ENCODE measurements at places on chromosomes 11 and 22. TPM values are rescaled to one million over a fixed set of nuclear protein-coding genes. Genes with fewer than 3 reads are reported as not detected.

HOATZ gene
- not detected for total RNA-seq

GRCh38 chr11:43359422-43359818, 700 bp downstream of the TTC17 start:
- no peak for DNase-seq
- peak overlapping the region; percentile 98 for H3K27ac ChIP-seq
- no peaks in the 10 kb centered on the region for H3K36me3 ChIP-seq
- H3K4me3 ChIP-seq = peak overlapping the region; percentile 98

- H3K27me3 ChIP-seq = peaks cover 37% of the 10 kb centered on the region
- H3K27ac ChIP-seq = no peak overlapping the region
- no peaks in the 10 kb centered on the region for H3K36me3 ChIP-seq
Measured at GRCh38 chr11:76723548-76723947, 53.0 kb upstream of the LRRC32 start.

DNA sequence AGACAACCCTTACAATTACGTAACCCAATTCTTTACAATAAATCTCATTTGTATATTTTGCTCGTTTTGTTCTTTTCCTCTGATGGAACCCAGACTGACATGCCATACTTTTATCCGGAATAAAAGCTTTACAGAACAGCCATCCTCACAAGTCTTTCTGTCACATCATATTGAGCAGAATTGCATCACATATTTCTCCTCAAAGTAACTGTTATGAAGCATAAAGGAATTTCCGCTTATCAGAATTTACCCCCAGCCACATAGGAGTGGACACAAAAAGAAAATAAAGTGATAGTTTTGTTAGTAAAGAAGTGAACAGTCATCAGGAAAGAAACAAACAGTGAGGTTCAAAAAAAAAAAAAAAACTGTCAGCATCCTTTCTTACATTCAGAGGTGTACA, 539.5 kb upstream of the LUZP2 start:
- H3K27ac ChIP-seq = no peak overlapping the region
- H3K4me1 ChIP-seq = peaks cover 4% of the 10 kb centered on the region
- H3K27me3 ChIP-seq = no peaks in the 10 kb centered on the region

DNA sequence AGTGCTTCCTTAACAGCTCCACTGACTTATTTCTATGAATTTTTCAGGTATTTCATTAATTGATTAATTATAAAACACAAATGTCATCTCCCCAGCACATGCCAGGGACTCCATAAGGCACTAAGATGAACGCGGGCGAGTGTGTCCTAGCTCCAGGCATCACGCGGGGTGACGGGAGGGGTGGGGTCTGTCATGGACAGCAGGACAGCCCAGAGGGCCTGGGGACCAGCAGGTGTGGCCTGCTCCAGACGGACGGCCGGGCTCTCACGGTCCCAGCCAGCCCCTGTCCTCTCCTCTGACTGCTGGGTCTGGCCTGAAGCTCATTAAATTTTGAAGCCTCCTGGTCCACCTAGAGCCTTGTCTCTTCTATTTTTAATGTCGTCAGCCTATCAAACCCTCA, 531.1 kb downstream of the BRD1 start:
- H3K27ac ChIP-seq = no peak overlapping the region
- no peak overlapping the region for H3K4me3 ChIP-seq
- H3K27me3 ChIP-seq = peaks cover 3% of the 10 kb centered on the region
- peaks cover 5% of the 10 kb centered on the region for H3K36me3 ChIP-seq

- DNase-seq = no peak
- H3K27ac ChIP-seq = peak overlapping the region; percentile 84
- peak overlapping the region; percentile 93 for H3K4me3 ChIP-seq
- H3K36me3 ChIP-seq = peaks cover 2% of the 10 kb centered on the region
Measured at GRCh38 chr11:63839508-63840355, 822 bp downstream of the MARK2 start.

- H3K4me1 ChIP-seq = peaks cover 81% of the 10 kb centered on the region
- H3K27ac ChIP-seq = no peak overlapping the region
- no peaks in the 10 kb centered on the region for H3K27me3 ChIP-seq
- H3K36me3 ChIP-seq = no peaks in the 10 kb centered on the region
- H3K4me3 ChIP-seq = no peak overlapping the region
- no peak for DNase-seq
Measured at GRCh38 chr11:12271241-12271640, 106.1 kb upstream of the PARVA start.

CRYAB gene
- total RNA-seq = 770 TPM

PLAAT5 gene
- 0.10 TPM for total RNA-seq

ANKRD13D gene
- total RNA-seq = 47.8 TPM

CYB5R2 gene
- total RNA-seq = 7.0 TPM

DNA sequence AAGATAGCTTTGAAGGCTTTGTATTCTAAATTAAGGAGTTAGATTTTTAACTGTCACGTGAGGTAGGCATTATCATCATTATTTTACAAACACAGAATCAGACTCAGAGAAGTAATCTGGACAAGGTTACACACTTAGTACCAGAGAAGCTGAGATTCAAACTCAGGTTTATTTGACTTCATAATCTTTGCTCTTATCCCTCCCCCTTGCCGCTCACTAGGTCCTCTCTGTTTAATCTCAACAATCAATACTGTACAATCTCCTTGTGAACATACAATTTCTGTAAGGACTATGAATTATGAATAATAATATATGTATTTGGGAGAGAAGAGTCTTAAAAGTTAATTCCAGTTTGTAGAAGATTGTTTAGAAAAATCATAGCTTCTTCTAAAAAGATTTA, 5.2 kb upstream of the DNAJB7 start:
- H3K36me3 ChIP-seq = no peaks in the 10 kb centered on the region
- H3K27ac ChIP-seq = no peak overlapping the region
- DNase-seq = no peak
- H3K4me3 ChIP-seq = no peak overlapping the region
- no peaks in the 10 kb centered on the region for H3K4me1 ChIP-seq

CHRM1 gene
- total RNA-seq = not detected
